ENCODE measurements at places on chromosomes 13 and 19. TPM values are rescaled to one million over a fixed set of nuclear protein-coding genes. Genes with fewer than 3 reads are reported as not detected.

The FGF21 gene
- not detected for total RNA-seq

The RAP2A gene
- total RNA-seq: 15.9 TPM

The OLFM4 gene
- total RNA-seq: not detected

The RASL11A gene
- total RNA-seq: 1.4 TPM

The NTF4 gene
- not detected for total RNA-seq

GRCh38 chr13:39451860-39452301, 151.1 kb downstream of the LHFPL6 start:
- peak; percentile 91 for DNase-seq

GRCh38 chr13:112767506-112768471, 78.0 kb downstream of the ATP11A start:
- DNase-seq: no peak

- DNase-seq: no peak
Measured at GRCh38 chr19:44869733-44870470, 21.2 kb upstream of the TOMM40 start.

DNA sequence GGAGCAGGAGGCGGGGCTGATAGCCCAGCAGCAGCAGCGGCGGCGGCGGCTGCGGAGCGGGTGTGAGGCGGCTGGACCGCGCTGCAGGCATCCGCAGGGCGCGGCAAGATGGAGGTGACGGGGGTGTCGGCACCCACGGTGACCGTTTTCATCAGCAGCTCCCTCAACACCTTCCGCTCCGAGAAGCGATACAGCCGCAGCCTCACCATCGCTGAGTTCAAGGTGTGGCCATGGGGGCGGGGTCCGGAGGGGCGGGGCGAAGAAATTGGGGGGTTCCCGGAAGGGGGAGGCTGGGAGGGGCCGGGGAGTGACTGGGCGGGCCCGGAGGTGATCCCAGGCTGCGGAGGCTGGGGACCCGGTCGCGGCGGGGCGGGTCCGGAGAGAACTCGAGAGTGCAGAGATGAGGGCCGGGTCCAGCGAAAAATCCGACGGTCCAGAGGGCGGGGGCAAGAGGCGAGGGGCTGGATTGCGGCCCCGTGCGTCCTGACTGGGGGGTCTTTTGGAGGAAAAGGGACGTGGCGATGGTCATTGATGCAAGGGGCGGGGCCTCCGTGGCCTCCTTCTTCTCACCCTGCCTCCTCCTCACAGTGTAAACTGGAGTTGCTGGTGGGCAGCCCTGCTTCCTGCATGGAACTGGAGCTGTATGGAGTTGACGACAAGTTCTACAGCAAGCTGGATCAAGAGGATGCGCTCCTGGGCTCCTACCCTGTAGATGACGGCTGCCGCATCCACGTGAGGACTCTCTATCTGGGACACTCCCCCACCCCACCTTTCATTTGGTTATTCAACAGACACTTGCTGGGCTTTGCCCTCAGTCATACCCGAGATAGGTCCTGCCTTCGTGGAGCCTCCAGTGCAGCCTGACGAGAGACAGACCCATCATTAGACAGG, at the start of gene TBCB:
Gene TBCB (plus strand): TSS at position 16 of the 891 bp plus-strand sequence. CDS start 93 bp downstream, at position 109.
- DNase-seq: peak; percentile 60

DNA sequence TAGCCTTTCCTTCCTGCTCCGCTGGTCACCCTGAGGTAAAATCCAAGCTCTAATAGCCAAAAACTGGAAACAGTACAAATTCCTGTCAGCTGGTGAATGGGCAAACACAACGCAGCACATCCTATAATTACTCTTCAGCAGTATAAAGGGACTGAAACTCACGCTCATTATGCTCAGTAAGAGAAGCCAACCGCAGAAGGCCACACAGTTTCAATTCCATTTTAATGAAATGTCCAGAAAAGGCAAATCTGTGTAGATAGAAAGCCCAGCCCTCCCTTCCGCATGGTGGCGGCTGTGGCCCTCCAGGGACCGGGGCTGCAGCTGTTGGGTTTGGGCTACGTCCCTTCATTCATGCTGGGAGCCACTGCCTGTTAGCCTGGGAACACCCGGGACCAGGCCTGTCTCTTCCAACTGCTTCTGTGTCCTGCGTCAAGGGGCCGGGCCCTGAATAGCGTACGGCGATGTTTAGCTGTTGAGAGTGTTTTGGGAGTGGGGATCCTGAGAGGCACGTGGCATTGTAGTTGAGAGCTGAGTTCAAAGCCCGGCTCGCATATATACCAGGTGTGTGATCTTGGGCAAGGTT, 23.5 kb downstream of the NKPD1 start:
- DNase-seq: peak; percentile 95

GRCh38 chr19:10279737-10280442, 6.9 kb upstream of the ICAM4 start:
- DNase-seq: no peak

DNA sequence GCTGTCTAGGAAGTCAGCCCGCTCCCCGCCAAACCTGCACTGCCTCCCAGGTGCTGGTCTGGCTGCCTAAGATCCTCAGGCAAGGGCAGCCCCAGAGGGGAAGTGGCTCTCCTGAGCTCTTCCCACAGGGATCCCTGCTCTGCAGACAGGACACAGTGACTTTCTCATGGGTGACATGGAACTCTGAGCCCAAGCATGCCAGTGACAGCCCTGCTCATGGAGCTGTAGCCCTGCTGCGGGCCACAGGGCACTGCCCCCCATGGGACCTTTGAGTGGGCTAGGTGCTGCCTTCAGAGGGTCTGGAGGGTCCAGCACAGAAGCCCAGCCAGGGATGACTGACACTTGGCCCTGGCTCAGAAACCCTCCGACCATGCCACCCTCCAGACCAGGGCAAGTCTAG, 109.1 kb downstream of the TUBA3C start:
- DNase-seq: no peak

GRCh38 chr13:34246511-34246910, 428.6 kb downstream of the RFC3 start:
- no peak for DNase-seq

DNA sequence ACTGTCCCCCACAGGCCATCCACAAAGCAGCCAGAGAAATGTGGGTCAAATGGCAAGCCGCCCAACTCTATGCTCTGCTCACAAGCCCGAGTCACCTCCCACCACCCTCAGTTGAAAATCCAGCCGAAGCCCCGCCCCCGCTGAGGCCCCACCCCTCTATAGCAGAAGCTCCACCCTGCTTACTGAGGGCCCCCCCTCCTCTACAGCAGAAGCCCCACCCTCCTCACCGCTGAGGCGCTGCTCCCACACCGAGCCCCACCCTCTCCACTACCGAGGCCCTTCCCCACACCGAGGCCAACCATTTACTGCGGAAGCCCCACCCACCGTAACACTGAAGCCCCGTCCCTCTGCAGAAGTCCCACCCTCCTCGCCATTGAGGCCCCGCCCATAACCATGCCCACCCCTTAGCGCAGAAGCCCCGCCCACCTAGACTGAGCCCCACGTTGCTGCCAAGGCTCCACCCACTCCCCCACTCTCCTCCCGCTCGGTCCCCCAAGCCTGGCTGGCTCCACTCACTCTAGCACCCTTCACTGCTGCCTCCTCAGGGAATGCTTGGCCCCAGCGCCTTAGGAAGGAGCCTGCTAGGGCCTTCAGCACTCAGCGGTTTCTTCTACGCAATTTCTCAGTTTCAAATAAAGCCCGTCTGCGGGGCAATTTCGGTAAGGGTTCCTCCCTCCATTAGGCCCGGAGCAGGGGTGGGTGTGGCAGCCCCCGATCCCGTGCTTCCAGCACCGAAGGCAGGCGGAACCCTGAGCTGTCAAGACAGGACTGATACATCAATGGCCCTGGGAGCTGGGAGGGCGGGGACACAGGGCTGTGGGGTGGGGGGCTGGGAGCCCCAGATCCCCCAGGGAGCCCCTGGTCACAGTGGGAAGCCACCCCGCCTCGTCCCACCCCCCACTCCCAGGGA, 9.0 kb upstream of the MYDGF start:
- peak; percentile 19 for DNase-seq

DNA sequence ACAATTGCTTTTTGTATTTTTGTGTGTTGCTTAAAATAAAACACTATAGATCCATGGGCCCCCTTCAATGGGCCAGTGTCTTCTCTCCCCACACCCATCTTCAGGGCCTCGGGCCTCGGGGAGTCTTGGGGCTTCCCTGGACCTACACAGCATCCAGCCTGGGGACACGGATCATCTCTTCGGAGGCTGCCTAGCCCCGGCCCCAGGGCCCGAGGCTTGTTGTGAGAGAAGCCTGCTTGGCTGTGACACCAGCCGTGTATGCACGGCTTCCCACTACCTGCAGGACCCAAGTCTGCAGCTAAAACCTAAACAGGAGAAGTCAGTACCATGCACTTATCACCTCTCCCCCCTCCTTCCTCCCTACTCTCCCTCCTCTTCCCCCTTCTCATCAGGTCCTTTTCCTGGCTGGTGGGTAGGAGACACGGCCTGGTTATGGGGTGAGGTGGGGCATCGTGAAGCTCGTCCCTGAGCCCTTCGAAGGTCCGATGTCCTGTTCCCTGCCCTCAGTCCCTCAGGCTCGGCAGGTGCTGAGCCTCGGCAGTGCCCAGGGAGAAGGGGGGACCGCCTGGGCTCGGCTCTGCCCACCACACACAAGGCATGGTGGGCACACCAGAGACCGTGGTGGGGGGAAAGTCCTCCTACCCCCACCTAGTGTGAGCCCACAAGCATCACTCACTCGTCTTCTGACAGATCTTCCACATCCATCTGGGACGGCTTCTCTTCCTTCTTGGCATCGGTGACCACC, 9.5 kb downstream of the C13orf46 start:
- no peak for DNase-seq

DNA sequence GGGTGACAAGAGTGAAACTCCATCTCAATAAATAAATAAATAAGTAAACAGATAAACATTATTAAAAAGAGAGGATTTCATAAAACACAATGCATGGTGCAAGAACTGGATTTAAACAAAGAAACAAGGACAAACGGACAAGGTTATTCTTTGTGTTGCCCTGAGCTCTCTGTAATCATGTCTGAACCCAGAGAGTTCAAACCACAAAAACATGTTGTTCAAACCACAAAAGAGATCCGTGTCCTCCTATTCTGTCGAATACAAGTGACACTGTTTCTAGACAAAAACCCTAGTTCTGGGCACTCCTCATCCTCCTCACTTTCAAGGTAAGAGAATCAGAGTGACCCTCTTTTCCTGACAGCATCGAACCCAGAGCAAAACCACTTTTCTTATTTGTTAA, 4.6 kb upstream of the TPRX2 start:
- DNase-seq: no peak
